ENCODE measurements at places on chromosomes 1 and 21.

DNA sequence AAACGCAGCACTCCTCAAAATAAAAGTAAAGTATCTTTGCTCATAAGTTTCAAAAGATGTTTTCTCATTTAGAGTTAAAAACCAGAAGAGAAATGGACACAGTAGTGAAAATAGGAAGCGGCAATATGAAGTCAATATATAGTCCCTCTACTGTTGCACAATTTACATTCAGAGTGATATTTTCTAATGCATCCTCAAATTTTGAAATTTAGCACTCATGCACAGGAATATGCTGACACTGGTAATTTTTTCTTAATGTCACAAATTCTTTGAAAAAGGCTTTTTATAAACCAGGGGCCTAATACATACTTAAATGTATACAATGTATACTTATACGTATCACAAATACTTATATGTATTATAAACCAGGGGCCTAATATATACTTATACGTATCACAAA is 19.5 kb downstream of the ST7L start:
- DNase-seq: no peak

DNA sequence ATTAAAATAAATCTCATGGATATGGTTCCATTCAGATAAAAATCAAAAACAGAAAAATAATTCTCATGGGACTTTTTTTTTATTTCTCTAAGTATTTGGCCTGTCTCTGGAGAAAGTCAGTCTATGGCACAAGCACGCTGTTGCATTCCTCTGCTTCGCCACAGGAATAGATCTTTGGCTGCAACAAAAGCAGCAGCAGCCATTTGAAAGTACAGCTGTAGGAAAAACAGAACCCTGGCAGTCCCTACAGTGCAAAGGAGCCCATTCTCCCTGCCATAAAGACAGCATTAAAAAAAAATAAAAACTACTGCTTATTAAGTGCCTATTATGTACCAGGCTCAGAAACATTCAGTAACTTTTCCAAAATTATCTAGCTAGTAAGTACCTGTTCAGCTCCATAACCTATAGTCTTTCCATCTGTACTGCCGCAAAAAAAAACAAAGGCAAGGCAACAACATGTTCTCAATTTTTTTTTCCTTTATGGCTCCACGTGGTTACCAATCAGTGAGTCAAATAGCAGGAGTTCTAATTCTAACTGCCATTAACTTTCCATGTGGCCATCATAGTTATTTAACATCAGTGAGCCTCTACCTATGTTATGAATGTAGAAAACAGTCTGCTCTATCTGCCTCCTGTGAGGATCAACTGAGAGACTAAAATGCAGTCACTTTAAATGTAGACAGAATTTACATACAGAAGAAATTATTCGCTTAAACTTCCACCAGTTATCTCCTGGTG is 22.7 kb downstream of the SLC35D1 start:
- no peak for DNase-seq

DNA sequence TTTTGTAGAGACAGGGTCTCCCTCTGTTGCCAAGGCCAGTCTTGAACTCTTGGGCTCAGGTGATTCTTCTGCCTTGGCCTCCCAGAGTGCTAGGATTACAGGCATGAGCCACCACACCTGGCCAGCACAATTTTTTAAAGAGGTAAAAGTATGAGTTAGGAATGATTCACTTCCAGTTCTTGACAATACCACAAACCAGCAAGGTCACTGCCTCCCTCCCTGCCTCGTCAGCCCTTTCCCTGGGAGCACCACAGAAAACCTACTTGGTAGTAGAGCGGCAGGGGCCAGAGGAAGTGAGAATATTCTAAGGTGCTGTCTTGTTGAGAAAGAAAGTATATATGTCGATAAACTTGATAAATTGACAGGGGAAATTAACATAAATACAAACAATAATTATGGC is 10.8 kb upstream of the CDA start:
- no peak for DNase-seq

GRCh38 chr1:53956308-53957168 is 10.4 kb downstream of the LRRC42 start:
- DNase-seq: no peak

- DNase-seq: no peak
Observed at GRCh38 chr1:244248426-244248825, 197.3 kb downstream of the ZBTB18 start.

GRCh38 chr1:12173041-12173509 is 6.3 kb downstream of the TNFRSF1B start:
- DNase-seq: no peak

- peak; percentile 55 for DNase-seq
Observed at GRCh38 chr1:234730770-234731568, 121.0 kb upstream of the IRF2BP2 start.

GRCh38 chr21:28317177-28317950 is 675.3 kb downstream of the LTN1 start:
- no peak for DNase-seq

- no peak for DNase-seq
Observed at GRCh38 chr1:70146488-70146887, 58.9 kb downstream of the LRRC40 start.

GRCh38 chr1:156368157-156368658 is 803 bp upstream of the RHBG start:
- DNase-seq: no peak

GRCh38 chr1:2204415-2205190 is 10.0 kb upstream of the FAAP20 start:
- DNase-seq: peak; percentile 81

DNA sequence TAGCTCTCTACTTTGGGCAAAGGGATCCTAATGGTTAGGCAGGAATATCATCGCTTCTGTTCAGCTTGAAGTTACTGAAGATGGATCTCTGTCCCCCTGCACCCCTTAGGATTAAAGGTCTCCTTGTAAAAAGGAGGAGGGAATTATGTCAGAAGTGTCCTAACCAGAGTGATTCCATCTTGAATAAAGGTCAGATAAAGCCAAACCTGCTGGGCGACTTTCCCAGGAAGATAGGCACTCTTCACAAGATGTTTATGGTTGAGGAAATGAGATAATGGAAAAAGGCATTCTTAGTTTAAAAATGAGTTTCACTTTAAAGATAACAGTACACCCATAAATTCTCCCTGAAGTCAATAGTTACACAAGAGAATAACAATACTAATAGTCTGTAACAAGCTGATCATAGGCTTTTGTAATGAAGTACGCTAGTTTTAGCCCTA is 1.7 kb upstream of the NENF start:
- DNase-seq: no peak

DNA sequence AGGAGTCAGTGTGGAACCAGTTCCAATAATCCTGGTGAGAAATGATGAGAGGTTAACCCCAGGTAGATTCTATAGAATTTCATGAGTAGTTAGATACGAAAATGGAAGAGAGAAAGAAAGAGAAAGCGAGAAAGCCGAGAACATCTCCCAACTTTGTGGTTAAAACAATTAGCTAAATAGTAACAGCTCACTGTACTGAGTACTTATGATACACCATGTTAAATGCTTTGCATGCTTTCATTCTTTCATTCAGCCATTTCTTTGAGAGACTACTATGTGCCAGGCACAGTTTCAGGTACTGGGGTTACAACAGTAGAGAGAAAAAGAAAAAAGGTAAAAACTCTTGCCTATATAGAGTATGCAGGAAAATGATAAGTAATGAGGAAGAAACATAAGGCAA is 109.7 kb upstream of the SYT6 start:
- DNase-seq: no peak

DNA sequence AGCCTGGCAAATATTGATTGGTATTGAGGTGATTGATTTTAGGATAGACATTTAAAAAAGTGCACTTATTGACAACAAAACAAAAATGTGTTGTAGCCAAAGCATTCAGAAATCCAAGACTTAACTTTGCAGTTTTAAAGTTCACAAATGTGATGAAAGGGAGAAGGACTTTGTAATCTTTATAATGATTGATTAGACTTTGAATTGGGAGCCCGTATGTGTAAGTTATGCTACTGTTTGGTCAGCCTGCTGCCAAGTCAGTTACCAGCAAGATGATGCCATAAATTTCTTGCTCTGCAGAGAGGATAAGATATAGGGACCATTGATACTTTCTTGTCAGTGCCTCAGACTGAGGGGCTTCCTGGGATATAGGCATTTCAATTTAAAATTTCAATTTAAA is 39.5 kb downstream of the TBX19 start:
- DNase-seq: no peak

GRCh38 chr1:29621826-29622435 is 385.6 kb downstream of the PTPRU start:
- DNase-seq: no peak

- no peak for DNase-seq
Observed at GRCh38 chr1:83994111-83994510, 4.8 kb downstream of the TTLL7 start.

- DNase-seq: no peak
Observed at GRCh38 chr1:51792864-51793263, 85.7 kb downstream of the NRDC start.

- DNase-seq: peak; percentile 46
Observed at GRCh38 chr1:15620155-15620545, 2.9 kb downstream of the DDI2 start.

DNA sequence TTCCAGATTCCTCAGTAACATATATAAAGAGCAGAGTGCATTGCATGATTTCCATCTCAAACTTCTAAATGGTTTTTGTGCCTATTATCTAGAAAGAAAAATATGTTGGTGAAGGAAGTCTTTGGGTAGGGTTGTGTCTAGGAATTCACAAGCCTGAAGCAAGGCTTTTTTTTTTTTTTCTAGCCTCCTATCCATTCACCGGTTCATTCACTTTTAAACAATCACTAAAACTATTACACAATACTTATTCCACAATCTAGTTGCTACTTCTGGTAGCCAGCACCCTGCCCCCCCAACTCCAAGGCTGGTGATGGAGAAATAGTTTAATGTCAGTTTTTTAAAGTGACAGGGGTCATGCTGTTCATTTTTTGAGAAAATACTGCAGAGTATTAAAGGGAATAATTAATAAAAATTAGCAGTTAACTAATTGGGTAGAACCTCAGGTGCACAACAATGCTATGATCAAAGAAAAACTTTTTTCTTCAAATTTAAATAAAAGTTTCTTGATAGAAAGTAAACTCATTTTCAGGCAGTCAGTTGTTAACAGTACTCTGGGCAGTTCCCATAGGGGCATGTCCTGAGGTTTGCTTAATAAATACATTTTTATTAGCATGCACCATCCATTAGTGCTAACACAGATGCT is 10.9 kb downstream of the IRF2BP2 start:
- DNase-seq: no peak

DNA sequence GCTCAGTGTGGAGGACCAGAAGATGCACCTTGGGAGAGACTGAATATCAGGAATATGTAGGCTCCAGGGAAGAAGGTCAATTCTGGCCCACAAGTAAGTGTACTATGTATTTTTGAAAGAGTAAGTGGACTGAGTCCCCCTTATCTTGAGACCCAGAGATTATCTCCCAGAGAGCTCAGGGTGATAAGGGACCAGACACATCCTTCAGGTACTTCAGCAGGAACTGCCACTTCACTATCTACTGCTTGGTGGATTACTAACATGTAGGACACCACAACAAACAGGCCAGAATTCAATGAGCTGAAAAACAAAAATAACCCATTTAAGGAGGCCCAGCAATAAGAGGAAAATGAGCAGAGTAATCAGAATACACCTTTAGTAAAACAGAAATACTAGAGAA is 119.2 kb downstream of the ZNF644 start:
- DNase-seq: no peak

DNA sequence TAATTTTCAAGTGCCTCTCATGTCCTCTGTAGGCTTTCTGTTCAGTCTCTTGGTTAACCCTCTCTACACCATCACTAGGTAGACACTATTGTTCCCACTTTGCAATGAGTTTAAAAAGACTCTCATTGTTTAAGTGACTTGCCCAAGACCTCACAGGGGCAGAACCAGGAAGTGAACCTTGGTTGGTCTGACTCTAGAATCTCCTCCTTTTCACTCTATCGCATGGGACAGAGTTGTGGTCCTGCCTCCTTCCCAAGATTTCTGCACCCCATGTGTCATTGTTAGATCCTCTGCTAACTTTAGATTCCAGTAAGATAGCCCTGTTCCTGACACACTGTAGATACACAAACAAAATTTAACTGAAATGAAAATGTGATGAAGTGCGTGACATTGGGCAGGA is 481.7 kb upstream of the USP24 start:
- no peak for DNase-seq

GRCh38 chr1:27427329-27427728 is 34.9 kb downstream of the GPR3 start:
- DNase-seq: no peak

GRCh38 chr1:23743287-23744152 is at the start of gene ELOA:
Gene ELOA, plus strand, starts transcription at chr1:23743471. Its CDS starts 33 bp downstream, at chr1:23743504.
- peak; percentile 77 for DNase-seq

DNA sequence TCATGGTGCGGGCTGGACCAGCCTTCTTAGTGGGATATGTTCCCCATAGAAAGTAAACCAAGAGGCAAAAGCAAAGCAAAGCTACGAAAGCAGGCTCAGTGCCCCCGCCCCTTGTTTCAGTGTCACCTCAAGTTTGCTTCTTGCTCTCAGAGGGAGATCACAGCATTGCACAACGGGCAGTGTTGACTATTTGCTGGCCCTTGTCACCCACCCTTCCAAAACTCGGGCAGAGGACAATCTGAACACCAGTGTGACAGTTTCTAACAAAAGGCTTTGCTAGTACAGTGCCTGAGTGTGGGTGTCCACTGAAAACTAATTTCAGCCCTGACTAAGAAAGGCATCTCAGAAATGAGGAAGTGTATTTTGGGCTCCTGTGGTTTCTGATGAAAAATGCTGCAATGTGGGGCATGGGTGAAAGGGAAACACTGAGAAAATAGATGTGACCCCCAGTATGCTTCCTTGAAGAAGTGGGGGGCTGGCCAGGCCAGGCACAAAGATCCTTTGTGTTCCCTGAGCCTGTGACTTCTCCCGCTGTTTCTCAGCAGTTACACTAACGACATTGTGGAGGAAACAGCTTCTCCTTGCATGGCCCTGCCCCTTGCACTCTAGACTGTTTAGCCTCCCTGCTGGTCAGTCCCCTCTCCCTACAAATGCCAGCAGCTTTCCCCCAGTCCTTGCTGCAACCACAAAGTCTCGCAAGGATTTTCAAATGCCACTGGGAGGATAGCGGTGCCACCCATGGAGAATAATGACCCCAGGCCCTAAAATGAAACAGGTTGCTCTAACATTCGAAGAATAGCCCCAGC is 33.3 kb upstream of the KCNE1 start:
- no peak for DNase-seq

GRCh38 chr1:50667710-50668356 is 244.6 kb upstream of the DMRTA2 start:
- DNase-seq: no peak

- no peak for DNase-seq
Observed at GRCh38 chr1:175904808-175905207, 161.4 kb upstream of the TNR start.

DNA sequence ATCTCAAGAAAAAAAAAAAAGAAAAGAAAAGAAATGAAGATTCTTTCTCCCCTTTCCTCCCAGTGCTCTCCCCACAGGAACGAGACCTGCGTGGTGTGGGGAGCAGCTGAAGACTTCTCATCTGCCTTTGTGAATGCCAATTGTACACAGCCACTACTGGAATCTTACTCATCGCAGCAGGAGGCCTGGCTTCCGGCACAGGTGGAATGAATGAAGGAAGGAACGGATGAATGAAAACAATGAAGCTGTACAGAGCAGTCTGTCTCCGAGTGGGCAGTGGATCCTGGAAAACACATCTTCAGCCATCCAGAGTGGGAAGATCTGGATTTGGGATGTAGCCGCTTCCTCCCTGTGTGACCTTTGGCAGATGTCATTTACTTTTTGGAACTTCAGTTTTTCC is 64.9 kb downstream of the RUNX3 start:
- DNase-seq: no peak

- no peak for DNase-seq
Observed at GRCh38 chr1:234519506-234519905, 40.5 kb upstream of the TARBP1 start.

All from CD4-positive, alpha-beta T cell treated with Interleukin-21 for 1 hour (primary cell).